ENCODE measurements at places on chromosomes 4 and X.
A peak's percentile ranks its signal among the peaks of the same experiment; 100 is the strongest.

GRCh38 chr4:36323816-36324419 lies 42.5 kb downstream of the DTHD1 start:
- no peak for DNase-seq

- DNase-seq: no peak
Measured at GRCh38 chrX:139844163-139844562, 88.7 kb downstream of the ATP11C start.

DNA sequence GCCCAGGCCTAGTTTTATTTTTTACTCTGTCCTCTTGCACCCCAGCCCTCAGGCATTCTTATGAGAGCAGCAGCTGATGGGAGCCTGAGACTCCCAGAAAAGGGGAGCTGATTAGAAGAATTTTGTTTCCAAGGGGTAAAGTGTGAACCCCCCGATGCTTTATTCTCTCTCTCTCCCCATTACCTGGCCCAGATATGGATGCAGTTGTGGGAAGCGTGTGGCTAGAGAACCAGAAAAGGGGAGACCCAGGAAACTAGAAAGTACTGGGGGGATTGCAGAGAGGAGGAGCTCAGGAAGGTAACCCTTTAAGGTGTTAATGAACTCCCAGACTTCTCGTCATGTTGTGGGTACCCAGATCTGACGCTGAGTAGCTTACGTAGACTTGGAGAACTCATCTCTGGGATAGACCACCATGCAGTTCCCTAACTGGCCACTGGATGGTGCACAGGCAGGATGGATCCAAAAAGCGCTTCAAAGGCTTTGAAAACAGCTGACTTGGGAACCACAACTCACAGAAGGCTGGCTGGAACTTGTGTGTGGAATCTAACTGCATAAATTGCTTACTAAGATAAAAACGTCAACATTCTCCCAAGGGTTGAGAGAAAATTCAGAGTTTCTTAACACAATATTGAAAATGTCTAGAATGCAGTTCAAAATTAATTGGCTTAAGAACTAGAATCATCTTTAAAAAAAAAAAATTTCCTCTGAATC lies 64.7 kb downstream of the TBC1D14 start:
- peak; percentile 90 for DNase-seq

DNA sequence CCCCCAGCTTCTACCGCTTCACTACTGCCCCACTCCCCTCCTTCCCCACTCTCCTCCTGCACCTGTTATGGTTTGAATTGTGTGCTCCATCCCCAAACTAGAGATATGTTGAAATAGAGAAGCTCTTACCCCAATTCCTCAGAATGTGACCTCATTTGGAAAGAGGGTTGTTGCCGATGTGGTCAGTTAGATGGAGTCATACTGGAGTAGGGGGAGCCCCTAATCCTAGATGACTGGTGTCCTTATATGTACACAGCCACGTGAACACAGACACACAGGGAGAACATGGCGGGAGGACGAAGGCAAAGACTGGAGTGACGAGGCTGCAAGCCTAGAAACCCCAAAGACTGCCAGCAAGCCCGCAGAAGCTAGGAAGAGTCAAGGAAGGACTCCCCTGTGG lies 84.3 kb downstream of the FHDC1 start:
- no peak for DNase-seq
